NCI-H82 (cell line): ENCODE measurements at places on chromosomes 11 and 22.

- no peak for DNase-seq
Measured at GRCh38 chr11:3006505-3007260, 14.6 kb upstream of the NAP1L4 start.

DNA sequence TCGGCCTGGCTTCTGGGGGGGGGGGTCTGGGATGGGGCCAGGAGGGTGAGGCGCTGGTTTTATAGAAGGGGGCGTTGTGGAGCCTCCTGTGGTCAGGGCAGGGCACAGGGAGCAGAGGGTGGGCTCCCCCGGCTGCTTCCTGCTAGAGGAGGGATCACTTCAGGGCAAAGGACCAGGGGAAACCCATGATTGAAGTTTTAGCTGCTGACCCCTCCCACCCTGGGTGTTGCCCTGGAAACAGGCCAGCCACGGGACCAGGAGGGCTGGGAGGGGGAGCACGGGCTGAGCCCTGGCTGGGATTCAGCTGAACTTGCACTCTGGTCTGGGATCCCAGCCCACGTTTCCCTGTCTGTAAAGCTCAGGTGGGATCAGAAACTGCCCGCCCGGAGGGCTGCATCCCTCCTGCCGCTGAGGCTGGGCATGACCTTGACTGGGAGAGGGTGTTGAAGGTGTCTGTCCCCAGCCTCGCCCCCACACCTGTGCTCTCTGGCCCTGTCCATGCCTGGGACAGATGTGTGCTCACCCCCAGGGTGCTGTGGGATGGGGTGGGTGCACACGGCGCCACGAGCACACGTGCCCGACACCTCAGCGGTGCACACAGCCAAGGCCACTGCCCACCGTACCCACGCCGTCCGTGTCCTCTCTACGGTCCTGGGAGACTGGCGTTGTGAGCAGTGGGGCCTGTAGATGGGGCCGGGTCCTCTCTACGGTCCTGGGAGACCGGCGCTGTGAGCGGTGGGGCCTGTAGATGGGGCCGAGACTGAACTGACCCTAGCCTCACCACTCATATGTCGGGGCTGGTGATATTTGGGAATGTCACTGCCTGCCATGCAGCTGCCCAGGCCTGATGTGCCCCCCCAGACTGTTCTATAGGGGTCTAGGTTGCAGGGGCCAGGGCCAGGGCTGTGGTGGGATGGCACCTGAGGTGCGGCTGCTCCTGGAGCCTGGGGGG is 2.3 kb downstream of the TSPAN4 start:
- DNase-seq, result peak; percentile 28

DNA sequence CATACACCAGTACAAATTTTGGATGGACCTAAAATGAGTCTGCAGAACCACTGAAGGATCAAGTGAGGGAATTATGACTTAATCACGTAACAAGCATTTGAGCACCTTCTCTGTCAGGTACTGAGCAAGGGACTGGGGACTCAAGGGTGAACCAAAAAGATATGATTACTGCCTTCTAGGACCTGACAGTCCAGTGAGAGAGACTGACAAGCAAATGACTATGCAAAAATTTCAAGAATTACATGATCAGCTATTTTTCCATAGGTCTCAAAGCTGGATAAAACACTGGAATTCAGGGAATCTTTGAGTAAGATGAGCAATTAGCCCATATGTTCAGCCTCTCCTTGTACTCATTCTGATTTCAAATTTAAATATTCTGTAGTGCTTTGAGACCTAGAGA is 5.2 kb upstream of the STT3A start:
- no peak for DNase-seq

GRCh38 chr11:118656563-118657165 is 22.8 kb downstream of the TREH start:
- no peak for DNase-seq

GRCh38 chr11:61602775-61603569 is 22.1 kb upstream of the SYT7 start:
- DNase-seq, result peak; percentile 97

DNA sequence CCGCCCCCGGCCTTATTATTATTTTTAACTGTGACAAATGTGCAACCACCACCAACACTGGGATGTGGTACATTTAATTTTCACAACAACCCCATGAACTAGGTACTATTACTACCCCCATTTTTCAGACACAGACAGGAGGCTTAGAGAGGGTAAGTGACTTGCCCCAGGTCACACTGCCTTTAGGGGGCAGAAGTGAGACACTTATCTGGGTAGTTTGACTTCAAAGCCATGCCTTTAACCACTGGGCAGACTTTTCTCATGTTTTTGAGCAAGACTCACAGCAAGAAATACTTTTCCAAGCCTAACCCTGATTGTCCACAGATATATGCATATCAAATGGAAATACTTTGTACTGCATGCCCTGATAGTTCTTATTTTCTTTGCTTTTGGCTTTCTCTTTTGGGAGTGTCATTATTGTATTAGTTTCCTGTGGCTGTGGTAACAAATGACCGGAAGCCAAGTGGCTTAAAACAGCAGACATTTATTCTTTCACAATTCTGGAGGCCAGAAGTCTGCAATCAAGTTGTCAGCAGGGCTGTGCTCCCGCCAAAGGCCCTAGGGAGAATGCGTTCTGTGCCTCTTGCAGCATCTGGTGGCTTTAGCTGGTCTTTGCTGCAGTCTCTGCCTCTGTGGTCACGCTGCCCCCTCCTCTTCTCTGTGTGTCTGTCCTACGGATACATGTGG is 110.8 kb downstream of the GRIK4 start:
- DNase-seq, result peak; percentile 42

DNA sequence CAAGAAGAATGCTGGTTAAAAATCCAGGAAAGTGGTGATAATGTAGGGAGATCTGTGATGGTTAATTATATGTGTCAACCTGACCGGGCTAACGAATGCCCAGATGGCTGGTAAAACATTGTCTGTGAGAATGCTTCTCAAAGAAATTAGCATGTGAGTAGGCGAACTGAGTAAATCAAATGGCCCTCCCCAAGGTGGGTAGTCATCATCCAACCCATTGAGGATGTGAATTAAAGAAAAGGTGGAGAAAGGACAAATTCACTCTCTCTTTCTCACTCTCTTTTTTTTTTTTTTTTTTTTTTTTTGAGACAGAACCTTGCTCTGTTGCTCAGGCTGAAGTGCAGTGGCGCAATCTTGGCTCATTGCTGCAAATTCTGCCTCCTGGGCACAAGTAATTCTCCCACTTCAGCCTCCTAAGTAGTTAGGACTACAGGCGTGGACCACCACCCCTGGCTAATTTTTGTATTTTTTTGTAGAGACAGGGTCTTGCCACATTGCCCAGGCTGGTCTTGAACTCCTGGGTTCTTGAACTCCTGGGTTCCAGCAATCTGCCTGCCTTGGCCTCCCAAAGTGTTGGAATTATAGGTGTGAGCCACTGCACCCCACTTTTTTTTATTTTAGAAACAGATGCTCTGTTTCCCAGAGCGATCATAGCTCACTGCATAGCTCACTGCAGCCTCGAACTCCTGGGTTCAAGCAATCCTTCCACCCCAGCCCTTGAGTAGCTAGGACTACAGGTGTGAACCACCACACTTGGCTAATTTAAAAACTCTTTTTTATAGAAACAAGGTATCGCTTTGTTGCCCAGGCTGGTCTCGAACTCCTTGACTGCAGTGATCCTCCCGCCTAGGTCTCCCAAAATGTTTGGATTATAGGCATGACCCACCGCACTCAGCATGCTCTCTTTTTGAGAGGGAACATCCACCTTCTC is 22.0 kb upstream of the P2RY6 start:
- no peak for DNase-seq

GRCh38 chr11:22339611-22340010 is 1.4 kb downstream of the SLC17A6 start:
- no peak for DNase-seq

DNA sequence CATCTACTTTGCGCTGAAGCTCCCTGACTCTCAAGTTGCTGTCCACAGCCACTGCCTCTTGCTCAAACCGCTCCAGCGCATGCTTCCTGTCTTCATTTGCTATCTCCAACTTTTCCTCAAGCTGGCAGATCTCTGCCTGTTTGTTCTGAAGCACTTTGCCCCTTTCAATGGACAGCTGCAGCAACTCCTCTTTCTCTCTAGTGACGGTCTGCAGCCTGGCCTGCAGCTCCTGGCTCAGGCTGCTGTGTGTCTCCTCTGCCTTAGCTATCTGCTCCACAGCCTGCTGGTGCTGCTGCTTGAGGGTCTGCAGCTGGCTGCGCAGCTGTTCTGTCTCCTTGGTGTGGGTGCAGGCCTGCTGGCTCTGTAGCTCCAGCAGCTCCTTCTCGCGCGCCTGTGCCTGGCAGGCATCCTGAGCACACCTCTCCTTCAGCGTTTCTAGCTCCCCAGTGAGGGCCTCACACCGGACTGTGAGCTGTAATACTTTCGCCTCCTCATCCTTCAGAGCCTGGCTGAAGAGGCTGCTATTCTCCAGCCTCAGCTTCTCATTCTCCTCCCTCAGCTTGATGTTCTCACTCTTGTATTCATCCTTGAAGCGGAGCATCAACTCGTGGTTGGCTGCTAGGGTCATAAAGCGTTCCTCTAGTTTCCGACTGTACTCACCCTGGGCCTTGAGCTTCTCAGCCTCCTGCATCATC is 723 bp downstream of the CCDC89 start:
- DNase-seq, result peak; percentile 40

- DNase-seq, result no peak
Measured at GRCh38 chr11:18849406-18849805, 57.8 kb upstream of the PTPN5 start.

- DNase-seq, result no peak
Measured at GRCh38 chr11:80733790-80734189, 1293.0 kb upstream of the TENM4 start.
